ENCODE measurements at places on chromosomes 2 and 18.

DNA sequence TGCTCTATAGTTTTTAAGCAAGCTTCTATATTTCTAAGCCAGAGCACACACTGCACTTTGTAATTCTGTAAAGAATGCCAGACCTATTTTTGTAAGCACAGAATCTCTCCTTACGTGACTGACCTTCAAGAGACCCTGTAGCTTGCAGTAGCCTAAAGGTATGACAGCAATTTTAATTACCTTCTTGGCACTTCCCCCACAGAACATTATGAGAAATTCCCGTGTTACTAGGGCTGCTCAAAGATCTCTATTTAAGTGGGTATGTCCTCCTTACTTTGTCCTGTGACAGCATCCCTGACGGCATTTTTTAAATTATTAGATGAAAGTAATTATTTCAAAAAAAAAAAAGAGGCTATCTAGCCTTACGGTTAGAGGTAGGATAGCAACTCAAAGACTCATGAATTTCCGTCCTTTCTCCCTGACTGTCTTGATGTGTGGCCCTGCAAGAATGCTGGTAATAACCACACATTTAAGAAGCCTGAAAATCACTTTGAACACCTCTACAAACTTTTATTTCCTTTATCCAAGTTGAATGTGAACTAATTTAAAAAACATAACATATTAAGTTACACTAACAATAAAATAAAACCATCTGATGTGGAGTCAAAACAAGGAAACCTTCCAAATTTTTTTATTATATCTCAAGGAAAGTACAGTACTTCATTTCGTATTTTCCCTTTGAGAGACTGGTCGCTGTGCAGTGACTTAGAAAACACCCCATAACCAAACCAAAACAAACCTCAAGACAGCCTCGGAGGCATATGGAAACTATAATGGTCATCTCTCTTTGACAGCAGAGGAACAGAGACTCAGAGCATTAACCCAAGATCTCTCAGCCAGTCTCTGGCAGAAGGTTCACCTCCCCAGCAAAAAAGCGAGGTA is 54.9 kb downstream of the THUMPD2 start:
- DNase-seq = no peak

DNA sequence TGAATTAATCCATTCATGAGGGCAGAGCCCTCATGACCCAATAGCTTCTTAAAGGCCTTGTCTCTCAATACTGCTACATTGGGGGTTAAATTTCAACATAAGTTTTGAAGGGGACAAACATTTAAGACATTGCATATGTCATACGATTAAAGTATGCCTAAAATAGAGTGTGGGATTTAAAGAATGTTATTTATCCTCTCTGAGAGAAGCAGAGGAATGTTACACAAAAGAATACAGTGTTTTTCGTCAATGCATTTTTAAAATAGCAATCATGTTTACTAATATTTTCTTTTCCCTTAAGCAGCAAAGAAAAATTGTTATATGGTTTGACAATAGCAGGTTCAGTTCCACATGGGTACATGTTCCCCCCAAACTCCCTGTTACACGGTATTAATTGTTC is 363.1 kb downstream of the NUP35 start:
- no peak for DNase-seq

- DNase-seq = no peak
These were observed 231.9 kb downstream of the RND3 start for GRCh38 chr2:150255528-150255927.

- DNase-seq = no peak
These were observed 324.6 kb upstream of the NRP2 start for GRCh38 chr2:205357732-205358131.
